ENCODE measurements at places on chromosomes 3 and 15. TPM values are rescaled to one million over a fixed set of nuclear protein-coding genes. Genes with fewer than 3 reads are reported as not detected.

The ADAMTSL3 gene
- total RNA-seq: 0.35 TPM

The TMA7 gene
- 270 TPM for total RNA-seq

The DLL4 gene
- 1.2 TPM for total RNA-seq

The ARL13B gene
- 10.7 TPM for total RNA-seq

The CLSTN2 gene
- 0.02 TPM for total RNA-seq

The UCN2 gene
- total RNA-seq: 8.2 TPM

The ZNF860 gene
- 0.90 TPM for total RNA-seq

Data from A549 treated with ZK216348 at 1 μM for 4 hours (cell line).